ENCODE measurements at places on chromosomes 2 and 18.

DNA sequence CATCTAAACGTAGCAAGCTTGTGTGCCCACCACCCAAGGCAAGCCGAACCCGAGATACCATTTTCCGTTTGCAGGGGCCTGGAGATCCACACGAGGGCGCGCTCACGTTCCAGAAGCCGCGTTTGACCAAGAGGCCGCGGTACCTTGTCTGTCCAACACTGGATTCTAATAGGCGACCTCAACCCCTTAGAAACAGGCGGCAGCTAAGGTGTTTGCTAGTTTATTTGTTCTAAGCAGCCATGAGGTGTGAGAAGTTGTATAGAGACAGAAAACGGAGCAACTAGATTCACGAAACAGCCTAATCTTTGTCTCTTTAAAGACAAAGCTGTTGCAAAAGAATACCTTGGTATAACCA is 4.2 kb downstream of the HOXD11 start:
- DNase-seq = no peak

- no peak for DNase-seq
Measured at GRCh38 chr18:22951823-22952222, 18.7 kb downstream of the RBBP8 start.

DNA sequence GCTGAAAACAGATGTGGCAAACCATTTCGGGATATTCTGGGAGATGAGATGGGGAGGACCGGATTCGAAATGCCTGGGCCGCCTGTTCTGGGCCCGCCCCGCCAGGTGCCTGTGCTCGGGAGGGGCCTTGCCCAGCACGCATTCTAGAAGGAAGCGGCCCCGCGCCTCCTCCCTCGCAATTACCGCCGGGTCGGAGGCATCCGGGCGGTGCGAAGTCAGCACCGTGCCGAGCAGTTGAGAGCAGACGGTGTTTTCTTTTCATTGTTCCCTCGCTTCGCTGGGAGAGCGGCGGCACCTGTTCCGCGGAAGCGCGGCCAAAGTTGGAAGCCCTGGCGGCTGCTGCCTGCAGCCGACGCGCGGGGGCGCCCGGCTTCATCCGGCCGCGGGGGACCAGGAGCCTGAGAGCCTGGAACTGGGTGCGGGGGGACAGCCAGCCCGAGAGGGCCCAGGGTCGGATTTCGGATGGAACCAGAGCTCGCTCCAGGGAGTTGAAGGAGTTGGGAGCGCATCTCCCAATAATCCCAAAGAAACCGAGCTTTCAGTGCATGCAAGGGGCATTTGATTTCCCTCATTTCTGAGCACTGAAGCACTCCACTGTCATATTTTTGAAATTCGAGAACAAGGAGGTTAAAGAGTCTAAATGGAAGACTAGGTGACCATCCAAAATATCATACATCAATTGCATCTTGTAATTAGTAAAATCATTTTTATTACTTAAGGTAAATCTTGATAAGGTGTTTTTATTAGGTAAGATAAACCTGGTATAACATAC is 241.8 kb upstream of the RAB12 start:
- DNase-seq = peak; percentile 8

DNA sequence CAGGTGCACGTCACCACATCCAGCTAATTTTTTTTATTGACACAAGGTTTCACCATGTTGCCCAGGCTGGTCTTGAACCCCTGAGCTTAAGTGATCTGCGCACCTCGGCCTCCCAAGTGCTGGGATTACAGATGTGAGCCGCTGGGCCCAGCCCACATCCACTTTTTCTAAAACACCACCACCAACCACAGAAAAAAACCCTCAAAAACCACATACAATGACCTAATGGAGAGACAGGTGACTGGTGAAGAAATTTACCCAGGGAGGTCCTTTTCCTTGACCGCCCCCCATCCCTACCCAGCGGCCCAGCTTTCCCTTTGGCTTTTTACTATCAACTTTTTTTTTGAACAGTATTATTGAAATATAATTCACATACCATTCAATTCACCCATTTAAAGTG is 47.9 kb downstream of the CACNB4 start:
- no peak for DNase-seq

Measured in activated naive CD4-positive, alpha-beta T cell (primary cell).